ENCODE measurements at places on chromosomes 7 and 10.

GRCh38 chr10:121510201-121510771, 88.0 kb downstream of the FGFR2 start:
- DNase-seq, result no peak

DNA sequence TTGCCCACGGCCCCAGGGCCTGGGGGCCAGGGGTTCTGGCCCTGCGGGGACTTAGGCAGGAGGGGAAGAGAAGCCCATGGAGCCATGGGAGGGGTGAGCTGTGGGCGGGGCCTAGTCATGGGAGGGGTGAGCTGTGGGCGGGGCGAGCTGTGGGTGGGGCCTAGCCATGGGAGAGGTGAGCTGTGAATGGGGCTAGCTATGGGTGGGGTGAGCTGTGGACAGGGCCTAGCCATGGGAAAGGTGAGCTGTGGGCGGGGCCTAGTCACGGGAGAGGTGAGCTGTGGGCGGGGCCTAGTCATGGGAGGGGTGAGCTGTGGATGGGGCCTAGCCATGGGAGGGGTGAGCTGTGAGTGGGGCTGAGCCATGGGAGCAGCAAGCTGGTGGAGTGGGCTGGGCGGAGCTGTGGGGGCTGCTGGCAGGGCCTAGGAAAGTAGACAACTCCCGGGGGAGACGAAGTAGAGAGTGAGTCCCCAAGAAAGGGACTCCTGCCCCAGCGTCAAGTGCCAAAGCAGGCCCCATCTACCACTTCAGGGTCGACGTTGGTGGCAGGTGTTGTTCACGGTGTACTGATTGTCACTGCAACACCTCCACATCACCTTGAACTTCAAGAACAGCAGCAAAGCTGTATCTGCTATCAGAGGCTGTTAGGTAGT, 19.2 kb upstream of the TTYH3 start:
- DNase-seq, result no peak

DNA sequence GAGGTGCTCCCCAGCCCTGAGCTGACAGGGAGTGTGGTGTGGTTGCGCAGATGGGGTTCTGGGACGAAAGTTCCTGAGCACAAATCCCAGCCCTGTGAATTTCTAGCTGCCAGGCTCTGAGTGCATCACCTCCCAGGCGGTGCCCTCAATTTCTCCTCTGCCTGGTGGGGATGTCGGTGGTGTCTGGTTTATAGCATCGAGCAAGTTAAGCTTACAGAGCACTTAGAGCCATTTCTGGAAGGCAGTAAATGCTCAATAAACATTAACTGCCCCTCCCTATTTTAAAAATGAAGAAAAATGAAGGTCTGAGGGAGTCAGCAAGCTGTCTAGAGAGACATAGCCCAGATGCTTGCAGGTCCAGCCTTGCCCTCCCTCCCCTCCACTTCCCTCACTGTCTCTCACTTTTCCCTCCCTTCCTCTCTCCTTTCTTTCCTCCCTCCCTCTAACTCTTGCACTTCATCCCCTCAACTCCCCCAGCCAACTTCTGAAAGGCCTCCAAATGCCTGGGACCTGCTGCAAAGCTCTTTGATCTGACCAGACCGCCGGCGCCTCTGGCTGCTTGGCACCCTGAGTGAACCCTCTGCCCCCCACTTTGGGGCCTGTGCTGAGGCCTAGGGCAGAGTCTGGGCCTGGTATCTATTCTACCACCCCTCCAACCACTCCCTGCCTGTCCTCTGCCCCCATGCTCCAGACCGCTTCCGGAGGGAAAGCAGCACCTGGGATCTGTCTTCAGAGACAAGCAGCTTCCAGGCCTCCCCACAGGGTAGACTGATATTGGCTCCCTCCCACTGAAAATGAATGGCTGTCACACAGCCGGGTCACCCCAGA, 438.3 kb downstream of the RPS24 start:
- no peak for DNase-seq

DNA sequence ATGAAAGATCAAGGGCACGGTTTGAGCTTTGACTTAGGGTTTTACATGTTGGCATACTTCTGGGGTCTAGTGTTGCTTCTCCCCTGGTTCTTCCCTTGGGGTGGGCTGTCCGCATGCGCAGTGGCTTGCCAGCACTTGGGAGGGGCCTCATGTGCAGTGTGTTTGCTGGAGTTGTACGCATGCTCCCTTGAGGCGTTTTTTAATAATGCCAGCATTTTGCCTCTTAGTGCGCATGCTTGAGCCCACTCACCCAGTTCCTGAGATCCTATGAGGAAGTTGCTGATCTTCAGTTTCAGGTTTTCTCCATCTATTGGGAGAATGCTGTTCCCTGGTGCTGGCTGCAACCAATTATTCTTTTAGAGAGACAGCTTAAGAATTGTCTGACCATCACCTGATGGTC, 113.4 kb upstream of the GPR141 start:
- no peak for DNase-seq

DNA sequence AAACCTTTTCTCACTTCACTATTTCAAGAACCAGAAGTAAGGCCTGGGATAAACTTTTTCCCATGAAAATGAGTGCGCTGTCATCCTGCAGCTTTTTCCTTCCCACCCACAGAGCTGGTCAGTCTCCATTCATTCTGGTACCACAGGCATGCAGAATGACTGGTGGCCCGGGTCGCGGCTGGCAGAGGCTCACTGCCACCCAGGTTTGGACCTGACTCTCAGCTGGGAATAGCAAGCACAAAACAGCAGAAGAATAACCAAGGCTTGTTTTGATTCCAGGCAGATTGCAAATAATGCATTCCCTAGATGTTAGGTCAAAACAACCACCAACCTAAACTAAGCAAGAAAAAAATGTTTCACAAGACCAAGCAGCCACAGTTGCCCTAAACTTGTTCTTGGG, 190.5 kb upstream of the NRP1 start:
- no peak for DNase-seq

- no peak for DNase-seq
Observed at GRCh38 chr7:135349746-135350145, 116.1 kb downstream of the STRA8 start.

- no peak for DNase-seq
Observed at GRCh38 chr7:68977385-68978055, 620.8 kb upstream of the AUTS2 start.

GRCh38 chr10:79386637-79387465, 39.6 kb downstream of the PPIF start:
- DNase-seq, result no peak

DNA sequence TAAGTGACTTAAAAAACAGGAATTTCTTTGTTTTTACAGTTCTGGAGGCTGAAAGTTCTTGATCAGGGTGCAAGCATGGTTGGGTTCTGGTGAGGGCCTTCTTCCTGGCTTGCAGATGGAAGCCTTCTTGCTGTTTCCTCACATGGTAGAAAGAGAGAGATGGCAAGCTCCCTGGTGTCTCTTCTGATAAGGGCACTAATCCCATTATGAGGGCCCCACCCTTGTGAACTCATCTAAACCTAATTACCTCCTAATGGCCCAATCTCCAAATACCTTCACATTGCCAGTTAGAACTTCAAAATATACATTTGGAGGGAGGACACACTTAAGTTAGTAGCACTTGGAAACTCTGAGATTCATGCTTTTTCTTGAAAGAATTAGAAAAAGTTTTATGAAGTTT, 314.4 kb upstream of the AOAH start:
- DNase-seq, result no peak

- no peak for DNase-seq
Observed at GRCh38 chr10:77667426-77668324, 30.1 kb upstream of the KCNMA1 start.

GRCh38 chr7:106393564-106394251, 108.9 kb upstream of the NAMPT start:
- no peak for DNase-seq

DNA sequence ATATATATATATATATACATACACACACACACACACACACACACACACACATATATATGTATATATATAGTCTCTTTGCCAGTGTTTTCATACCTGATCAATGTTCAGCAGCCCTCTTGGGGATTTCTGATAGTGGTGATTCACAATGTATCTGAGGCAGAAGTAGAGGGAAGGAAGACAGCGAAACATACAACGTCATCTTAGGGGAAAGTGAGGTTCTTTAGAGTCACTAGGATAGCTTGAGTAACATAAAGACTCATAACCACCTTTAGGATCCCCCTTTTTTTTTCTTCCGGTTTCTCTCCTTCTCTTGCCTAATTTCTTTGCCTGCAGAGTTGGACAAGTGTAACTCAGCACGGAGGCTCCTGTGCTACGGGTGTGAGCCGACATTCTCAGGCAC, 56.6 kb downstream of the PODXL start:
- DNase-seq, result no peak

GRCh38 chr7:134827889-134828288, 48.5 kb downstream of the CALD1 start:
- DNase-seq, result no peak

DNA sequence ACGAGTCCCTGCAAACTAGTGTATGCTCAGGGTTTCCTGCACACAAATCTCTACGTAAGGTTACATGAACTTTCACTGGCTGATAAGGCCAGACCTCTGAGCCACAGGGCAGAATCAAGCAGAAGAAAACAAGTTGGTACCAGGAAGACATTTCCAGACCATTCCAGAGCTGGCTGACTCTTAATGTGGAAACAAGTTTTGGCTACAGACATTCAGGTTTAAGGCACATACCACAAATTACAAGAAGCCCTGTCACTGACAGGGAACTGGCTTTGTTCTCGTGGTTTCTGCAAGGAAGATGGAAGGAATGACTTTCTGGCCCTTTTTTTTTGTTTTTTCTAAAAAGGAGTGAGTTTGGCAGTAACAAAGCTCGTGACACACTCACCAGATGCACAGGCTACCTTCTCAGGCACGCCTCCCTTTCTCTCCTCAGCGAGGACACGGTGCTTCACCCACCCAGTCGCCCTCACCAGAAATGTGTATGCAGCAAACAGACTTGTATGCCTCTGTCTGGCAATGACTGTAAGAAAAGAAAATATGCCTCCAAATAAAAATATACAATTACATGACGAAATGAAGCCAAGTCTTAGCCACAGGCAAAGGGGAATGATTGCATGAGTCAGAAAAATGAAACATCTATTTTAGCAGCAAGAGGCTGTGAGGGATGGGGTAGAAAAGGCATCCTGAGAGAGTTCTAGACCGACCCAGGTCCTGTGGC, 22.6 kb downstream of the PLAC9 start:
- DNase-seq, result no peak

DNA sequence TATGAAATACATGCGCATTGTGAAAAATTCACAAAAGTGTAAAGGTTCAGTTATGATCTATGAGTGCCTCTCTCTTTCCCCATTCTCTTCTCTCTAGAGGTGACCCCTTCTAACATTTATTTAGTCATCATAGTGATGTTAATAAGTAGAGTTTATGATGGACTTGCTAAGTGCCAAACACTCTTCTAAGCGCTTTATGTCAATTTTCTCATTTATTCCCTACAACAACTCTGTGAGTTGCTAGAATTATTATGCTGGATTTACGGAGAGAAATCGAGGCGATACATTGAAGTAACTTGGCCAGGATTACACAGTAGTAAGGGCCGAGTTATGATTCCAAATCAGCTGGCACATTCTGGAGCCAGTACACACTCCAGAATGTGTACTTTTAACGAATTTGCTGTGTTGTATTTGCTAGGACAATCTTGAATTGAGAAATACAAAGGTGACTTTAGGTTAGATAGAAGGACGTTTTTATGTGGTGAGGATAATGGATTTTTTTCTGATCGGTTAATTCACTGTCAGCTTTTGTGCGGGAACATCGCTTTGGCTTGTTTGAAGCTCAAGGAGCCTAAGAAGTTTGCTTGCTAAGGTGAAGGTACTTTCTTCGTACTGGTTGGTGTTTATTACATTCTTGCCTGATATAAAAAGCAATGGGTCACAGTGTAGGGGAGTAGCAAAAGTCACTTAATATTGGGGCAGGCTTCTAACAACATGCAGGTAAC, 1.4 kb downstream of the ATRNL1 start:
- DNase-seq, result no peak

DNA sequence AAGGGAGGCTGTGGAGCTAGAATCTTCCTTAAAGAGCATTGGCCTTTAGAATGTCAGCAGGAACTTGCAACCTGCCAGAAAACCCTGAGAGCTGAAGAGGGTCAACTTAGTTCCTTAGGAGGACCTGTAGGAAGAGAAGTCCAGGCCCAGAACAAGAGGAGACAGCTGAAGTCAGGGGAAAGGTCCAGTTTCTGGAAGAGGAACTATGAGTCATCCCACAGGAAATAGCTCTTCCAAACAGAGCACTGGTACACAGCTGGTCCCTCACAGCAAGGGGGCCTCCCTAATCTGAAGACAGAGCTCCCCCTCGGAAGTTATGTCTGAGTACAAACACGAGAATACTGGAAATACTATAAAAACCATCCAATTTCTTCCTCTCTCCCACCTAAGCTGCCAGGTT, 98.9 kb downstream of the HERPUD2 start:
- no peak for DNase-seq

GRCh38 chr10:128985036-128985435, 482.0 kb upstream of the MGMT start:
- no peak for DNase-seq

DNA sequence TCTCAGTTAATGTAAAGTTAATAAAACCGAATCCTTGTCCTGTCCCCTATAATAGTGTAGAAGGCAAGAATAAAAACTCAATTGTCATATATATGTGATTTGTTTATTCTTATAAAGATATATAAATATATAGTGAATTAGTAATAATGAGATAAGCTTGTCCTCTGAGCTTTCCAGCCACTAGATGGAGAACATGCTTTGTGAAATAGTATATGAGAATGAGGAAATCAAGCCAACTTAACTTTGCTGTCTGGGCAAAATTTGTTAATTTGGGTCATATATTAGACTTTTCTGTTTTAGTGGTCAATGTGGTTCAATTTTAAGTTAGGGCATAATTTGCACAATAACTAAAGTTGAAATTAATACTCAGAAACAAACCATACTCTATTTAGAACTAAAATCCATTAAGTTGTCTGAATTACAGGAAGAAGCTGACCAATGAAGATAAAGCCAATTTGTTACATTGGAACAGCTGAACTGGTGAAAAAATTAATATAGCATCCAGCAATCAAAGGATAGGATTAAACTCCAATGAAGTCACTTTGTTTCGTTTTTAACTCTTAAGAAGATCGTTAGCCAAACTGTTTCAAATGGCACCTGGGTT, 595.0 kb downstream of the ARL4A start:
- no peak for DNase-seq

DNA sequence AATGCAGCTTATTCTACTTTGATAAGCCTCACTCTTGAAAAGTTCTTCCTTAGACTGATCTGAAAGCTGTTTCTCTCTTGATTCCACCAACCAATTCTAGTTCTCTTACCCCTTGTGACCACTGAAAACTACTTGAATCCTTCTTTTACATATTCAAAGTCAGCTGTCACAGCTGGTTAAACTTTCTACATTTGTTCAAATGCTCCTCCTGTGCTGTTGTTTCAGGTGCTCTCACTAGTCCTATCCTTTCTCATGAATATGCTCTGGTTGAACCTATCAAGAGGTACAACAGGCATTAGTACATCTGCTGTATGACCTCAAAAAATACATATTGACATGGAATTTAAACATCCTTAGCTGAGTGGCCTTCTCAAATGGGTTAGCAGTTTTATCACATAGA, 91.5 kb downstream of the MYO3A start:
- no peak for DNase-seq

- no peak for DNase-seq
Observed at GRCh38 chr7:19269301-19269700, 124.1 kb upstream of the FERD3L start.
